T-helper 17 cell (primary cell): ENCODE measurements at places on chromosomes 12 and 14. TPM values are rescaled to one million over a fixed set of nuclear protein-coding genes. Genes with fewer than 3 reads are reported as not detected.

- no peak for DNase-seq
Observed at GRCh38 chr12:93714382-93714781, 37.2 kb downstream of the CRADD start.

GRCh38 chr14:22980672-22981089 lies 1.7 kb downstream of the AJUBA start:
- peak; percentile 23 for DNase-seq

GRCh38 chr12:43285159-43285598 lies 266.8 kb downstream of the ADAMTS20 start:
- no peak for DNase-seq

DNA sequence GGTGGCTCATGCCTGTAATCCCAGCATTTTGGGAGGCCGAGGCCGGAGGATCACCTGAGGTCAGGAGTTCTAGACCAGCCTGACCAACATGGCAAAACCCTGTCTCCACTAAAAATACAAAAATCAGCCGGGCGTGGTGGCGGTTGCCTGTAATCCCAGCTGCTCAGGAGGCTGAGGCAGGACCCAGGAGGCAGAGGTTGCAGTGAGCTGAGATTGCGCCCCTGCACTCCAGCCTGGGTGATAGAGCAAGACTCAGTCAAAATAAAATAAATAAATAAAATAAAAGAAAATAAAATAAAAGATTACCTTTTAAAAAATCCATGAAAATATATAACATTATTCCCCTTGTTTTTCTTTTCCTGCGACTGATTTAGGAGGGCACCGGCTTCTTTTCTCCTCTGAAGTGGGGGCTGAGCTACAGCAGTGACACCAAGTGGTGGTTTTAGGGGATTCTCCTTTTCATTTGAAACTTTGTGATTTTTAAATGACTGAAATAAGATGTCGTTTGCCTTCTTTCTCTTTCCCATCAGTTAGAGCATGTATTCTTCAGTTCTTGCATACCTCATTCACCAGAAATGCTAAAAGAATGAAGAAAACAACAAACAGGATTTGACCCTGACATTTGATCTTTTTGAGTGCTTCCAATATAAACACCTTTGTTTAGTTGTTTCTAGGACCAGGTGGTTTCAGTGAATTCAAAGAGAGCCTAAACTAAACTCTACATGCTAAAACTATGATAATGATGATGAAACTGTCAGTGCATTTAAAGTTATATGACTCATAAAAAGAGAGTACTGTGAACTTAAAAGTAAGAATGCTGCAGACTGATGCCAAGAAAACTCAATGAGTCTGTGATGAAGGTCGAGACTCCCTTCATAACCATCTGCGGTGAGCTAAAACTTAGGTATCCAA lies 22.6 kb upstream of the PKP2 start:
- no peak for DNase-seq

- DNase-seq = no peak
Observed at GRCh38 chr12:69676257-69677012, 22.7 kb downstream of the BEST3 start.

DNA sequence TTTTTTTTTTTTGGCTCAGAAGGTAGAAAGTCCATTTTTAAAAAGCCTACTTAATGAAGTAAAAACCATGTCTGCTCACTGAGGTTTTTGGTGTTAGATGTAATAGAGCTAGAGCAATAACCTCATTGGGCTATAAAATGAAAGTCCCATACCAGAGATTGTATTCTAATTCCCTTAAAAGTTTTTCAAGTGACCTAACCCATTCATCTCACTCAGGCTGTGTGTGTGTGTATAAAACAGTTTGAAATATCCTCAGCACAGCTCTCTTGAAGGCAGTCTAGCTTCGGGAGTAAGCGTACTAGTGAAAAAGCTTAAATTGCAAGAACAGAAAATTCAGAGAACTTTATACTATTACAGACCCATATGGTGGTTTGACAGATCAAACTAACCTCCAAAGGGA lies 313.8 kb downstream of the CEP128 start:
- no peak for DNase-seq

DNA sequence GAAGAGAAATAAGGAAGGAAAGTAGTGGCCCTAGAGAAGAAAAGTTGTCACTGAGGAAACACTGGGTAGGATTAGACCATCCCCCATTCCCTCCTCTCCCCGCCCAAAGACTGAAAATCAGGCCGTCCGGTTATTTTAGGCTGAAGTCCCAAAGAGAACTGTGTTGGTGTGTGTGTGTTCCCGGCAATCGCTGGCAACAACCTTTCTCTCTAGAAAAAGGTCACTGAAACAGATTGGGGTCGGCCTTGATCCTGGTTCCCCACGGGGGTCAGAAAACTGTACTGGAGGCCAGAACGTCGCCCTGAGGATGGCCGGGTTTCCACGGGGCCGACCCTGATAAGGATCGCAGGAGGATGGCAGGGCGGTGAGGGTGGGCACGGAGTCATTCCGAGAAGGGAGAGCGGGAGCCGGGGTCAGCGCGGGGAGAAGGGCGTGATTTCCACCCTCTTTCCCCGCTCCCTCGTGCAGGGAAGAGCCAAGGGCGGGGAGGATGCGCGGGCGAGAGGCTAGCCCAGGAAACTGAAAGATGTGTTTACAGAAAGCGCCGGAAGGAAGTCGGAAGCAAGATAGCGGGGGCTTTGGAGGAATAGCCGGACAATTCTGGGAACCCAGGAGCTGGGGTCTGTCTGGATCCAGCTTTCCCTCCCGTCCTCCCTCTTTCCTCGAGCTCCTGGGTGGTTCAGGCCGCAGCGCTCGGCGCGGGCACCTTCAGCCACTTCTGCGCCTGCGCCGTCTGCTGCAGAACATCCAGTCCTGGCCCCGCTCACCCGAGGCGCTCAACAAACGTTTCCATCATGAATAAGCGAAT lies 25.3 kb upstream of the SPTLC2 start:
- DNase-seq = peak; percentile 42

GRCh38 chr14:31659278-31659677 lies 98.1 kb downstream of the NUBPL start:
- DNase-seq = no peak

DNA sequence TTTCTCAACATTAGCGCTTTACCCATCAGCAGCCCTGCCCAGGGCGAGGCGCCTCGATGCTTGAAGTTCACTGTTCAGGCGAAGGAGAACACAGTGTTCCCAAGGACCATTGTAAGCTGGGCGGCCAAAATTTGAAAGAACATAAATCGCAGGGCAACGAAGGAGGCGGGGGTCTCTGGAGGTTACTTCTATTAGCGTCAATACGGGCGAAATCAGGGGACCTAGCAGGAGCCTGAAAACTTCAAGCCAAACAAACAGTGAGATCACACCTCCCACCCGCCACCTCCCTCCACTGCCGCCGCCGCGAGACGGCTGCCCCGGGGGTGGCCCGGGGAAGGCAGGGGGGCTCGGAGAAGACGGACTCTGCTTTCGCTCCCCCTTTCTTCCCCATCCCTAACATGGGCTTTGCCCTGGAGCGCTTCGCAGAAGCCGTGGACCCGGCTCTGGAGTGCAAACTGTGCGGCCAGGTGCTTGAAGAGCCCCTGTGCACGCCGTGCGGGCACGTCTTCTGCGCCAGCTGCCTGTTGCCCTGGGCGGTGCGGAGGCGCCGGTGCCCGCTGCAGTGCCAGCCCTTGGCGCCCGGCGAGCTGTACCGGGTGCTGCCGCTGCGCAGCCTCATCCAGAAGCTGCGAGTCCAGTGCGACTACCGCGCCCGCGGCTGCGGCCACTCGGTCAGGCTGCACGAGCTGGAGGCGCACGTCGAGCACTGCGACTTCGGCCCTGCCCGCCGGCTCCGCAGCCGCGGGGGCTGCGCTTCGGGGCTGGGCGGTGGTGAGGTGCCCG lies at the start of gene PDZRN4:
Gene PDZRN4 (plus strand): TSS at position 263 of the 783 bp plus-strand sequence.
- DNase-seq = no peak

DNA sequence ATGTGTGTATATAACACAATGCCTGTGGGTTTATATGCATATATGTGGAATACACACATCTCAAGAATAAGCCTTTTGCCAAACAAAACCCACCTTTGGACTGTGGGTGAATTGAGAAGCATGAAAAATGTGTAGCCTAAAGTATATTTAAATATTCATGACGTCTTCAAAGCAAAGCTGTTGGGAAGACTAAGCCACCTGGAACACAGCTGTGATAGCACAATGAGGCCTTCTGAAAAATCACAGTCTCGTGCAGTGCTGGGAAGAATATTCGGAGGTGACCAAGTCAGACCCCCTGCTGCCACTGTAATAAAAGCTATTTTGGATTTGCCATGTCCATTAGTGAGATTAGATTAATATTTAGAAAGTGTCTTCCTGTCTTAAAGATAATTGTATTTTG lies 51.5 kb downstream of the SUDS3 start:
- no peak for DNase-seq

- DNase-seq = no peak
Observed at GRCh38 chr12:50925342-50925651, 27.0 kb upstream of the HIGD1C start.

DNA sequence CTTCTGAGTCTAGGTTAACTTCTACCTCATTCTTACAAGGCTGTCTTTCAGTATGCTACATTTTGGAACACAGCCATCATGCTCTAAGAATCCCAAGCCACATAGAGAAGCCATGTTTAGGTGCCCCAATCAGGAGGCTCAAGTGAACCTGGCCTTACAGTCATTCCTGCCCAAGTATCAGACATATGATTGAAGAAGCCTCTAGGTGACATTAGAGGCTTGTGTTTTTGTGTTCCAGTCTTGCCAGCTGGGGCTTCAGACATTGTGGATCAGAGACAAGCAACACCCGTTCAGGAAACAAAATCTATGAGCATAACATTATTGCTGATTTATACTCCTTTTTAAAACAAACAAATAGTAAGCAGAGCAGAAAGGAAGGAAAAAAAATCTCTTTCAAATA lies 8.1 kb upstream of the SLC16A7 start:
- no peak for DNase-seq

DNA sequence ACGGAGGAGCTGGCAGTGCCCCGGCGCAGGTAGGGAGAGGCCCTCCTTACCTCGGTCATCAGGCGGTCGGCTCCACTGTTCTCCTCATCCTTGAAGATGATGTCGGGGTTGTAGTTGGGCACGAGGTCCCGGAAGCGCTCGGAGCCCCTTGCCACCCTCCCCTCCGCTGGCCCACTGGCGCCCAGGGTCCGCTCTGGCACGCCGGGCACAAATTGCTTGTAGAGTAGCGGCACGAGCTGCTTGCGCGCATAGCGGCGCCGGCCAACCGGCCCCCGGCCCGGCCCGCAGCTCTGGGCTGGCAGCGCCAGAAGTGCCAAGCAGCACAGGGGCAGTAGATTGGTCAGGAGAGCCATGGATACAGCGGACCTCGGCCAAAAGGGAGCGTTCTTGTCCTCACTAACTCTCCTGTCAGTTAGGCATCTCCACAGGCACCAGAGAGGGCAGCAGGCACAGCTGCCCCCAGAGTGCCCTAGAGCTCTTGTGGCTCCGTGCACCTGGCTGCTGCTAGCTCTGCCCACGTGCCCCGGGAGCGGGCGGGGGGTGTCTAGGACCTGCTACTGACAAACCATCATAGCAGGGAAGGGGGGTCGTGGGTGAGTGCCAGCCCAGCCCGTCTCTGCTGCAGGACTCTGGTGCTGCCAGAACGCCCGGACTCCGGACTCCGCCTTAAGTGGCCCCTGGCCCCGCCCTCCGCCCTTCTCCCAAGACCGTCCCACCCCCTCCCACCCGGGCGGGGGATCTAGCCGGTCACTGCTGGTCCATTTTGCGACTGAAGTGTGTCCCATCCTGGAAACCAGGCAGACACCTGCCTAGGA lies at the start of gene DHH:
Gene DHH (minus strand): TSS at position 642 of the 815 bp plus-strand sequence. CDS start 289 bp downstream, at position 353.
- no peak for DNase-seq

GRCh38 chr12:6961278-6961694 lies 9.2 kb downstream of the PHB2 start:
- peak; percentile 76 for DNase-seq

GRCh38 chr12:87704374-87704773 lies 324.8 kb downstream of the C12orf50 start:
- DNase-seq = no peak

GRCh38 chr12:88472248-88472647 lies 108.0 kb downstream of the KITLG start:
- no peak for DNase-seq

DNA sequence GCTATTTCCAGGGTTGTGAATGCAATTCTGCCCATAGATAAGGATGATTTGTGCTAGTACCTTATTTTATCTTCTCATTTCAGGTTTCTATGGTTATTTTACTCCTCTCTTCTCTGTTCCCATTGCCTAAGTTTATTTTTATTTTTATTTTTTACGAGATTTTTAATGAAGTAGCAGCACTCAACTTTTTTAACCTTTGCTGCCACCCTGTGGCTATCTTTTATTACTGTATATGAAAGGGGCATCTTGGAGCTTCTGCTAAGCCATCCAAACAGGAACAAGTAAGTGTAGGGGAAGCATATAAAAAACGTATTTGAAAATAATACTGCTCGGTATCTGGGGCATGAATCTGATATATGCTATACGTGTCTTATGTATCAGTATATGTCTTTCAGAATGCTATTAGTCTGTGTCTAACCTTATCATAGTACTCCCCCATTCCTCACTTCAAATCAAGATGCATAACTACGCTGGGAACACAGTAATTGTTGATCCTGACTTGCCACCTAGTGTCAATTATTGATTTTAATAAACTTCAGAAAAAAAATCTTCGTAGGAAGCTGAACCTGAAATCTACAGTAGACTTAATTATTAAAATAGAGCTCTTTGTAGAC lies 60.3 kb downstream of the KLRG1 start:
- no peak for DNase-seq

GRCh38 chr12:51390891-51391282 lies 319 bp downstream of the GALNT6 start:
- DNase-seq = no peak

- DNase-seq = no peak
Observed at GRCh38 chr12:29754235-29755189, 29.2 kb downstream of the TMTC1 start.

DNA sequence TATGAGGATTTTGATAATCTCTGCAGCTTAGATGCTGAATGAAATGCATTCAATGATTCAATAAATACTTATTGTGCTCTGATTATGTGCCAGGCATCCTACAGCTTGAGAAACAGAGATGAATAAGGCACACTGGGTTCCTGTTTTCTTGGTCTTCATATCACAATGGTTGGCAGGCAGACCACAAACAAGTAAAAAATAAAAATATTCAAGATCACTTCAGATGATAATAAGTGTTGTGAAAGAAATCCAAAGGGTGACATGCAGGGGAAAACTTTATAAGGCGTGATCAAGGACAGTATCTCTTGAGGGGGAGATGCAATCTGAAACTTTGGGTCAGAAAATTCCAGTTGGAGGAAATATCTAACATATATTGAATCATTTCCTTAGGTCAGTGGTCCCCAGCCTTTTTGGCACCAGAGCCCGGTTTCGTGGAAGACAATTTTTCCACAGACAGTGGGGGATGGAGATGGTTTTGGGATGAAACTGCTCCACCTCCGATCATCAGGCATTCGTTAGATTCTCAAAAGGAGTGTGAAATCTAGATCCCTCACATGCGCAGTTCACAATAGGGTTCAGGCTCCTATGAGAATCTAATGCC lies 73.7 kb upstream of the RAP1B start:
- no peak for DNase-seq

GRCh38 chr12:1173781-1174617 lies 183.0 kb downstream of the ERC1 start:
- no peak for DNase-seq

Gene PTPRO
- 1.1 TPM for total RNA-seq

Gene COX8C
- not detected for total RNA-seq

Gene GAS2L3
- total RNA-seq = 0.47 TPM

Gene CBLN3
- 6.0 TPM for total RNA-seq

Gene DBX2
- not detected for total RNA-seq

Gene OR6C2
- total RNA-seq = not detected

Gene PPP1CC
- total RNA-seq = 140 TPM

Gene CD4
- total RNA-seq = 187 TPM

Gene SYT1
- total RNA-seq = not detected
